ENCODE measurements at places on chromosomes 1 and 21.

GRCh38 chr1:156709757-156710489 lies 4.5 kb upstream of the CRABP2 start:
- H3K36me3 ChIP-seq, result no peaks in the 10 kb centered on the region
- H3K27me3 ChIP-seq, result no peaks in the 10 kb centered on the region
- DNase-seq, result no peak
- H3K4me1 ChIP-seq, result peaks cover 69% of the 10 kb centered on the region

GRCh38 chr1:226023735-226024134 lies 24.6 kb upstream of the SDE2 start:
- no peak overlapping the region for H3K4me3 ChIP-seq
- no peaks in the 10 kb centered on the region for H3K4me1 ChIP-seq
- DNase-seq, result no peak
- no peaks in the 10 kb centered on the region for H3K27me3 ChIP-seq
- H3K27ac ChIP-seq, result no peak overlapping the region

- H3K4me1 ChIP-seq, result no peaks in the 10 kb centered on the region
- H3K36me3 ChIP-seq, result no peaks in the 10 kb centered on the region
- DNase-seq, result no peak
- H3K4me3 ChIP-seq, result no peak overlapping the region
Observed at GRCh38 chr1:47190509-47190855, 646 bp upstream of the PDZK1IP1 start.

GRCh38 chr1:73659136-73659535 lies 538.8 kb downstream of the LRRIQ3 start:
- no peak for DNase-seq
- H3K36me3 ChIP-seq, result no peaks in the 10 kb centered on the region
- H3K4me1 ChIP-seq, result no peaks in the 10 kb centered on the region
- H3K27me3 ChIP-seq, result no peaks in the 10 kb centered on the region
- H3K27ac ChIP-seq, result no peak overlapping the region

- H3K36me3 ChIP-seq, result peaks cover 51% of the 10 kb centered on the region
- peaks cover 19% of the 10 kb centered on the region for H3K4me1 ChIP-seq
- no peaks in the 10 kb centered on the region for H3K27me3 ChIP-seq
- DNase-seq, result no peak
- H3K27ac ChIP-seq, result peak overlapping the region; percentile 80
Observed at GRCh38 chr1:154263465-154264332, 8.7 kb upstream of the HAX1 start.

DNA sequence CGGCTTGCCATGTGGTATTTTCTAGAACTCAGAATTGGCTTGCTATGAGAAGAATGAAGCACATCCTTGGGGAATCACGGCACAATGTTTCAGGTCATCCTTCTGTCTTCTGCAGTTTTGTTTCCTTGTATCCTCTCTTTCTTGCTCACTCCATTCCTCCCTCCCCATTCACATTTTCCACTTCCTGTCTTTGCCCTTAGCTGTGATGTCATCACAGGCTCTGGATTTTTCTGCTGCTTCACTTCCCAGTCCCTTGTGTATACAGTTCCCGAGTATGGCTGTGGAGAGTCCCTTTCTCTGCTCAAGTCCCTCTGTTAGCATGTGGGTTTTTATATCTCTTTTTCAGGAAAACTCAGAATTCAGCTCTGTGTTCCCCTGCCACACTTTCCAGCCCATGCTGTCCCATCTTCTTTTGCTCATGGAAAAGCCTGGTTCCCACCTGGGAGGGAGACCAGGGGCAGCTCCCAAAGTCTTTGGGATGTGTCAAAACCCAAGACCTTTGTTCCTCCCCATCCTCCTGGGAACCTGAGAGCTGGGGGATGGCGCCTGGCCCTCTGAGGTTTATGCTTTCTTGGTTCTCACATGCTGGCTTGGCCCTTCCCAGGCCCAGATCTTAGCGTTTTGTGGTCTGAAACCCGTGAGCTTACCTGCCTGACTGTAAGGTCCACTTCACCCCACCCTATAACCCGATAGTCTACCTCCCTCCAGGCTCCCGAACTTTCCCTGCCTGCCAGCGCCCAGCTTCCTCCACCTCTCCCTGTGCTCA lies 4.8 kb upstream of the RGS16 start:
- no peaks in the 10 kb centered on the region for H3K36me3 ChIP-seq
- H3K4me1 ChIP-seq, result no peaks in the 10 kb centered on the region

DNA sequence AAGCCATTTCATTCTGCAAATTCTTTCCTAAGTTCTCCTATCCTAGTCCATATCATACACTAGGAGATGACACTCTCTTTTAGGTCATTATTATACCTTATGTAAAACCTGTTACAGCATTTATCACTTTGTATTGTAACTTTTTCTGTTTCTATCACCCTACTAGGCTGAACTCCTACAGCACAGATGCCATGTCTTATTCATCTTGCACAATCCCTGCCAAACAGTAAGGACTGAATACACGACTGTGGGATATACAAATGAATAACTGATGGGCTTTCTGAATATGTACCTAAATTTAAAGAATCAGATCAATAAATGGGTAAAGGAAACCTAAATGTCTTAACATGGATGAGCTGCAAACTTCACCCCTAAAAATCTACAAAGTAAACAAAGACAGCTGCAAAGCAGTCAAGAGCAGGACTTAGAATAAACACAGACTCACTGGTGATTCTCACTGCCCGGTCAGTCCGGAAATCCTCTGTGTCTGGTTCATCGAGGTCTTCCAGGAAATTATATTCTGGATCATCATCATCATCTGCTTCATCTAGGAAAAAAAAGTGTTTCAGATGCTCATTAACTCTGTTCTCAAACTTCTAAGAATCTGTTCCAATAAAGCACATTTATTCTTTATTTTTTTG lies 62.3 kb downstream of the GON4L start:
- H3K27me3 ChIP-seq, result no peaks in the 10 kb centered on the region
- H3K4me3 ChIP-seq, result no peak overlapping the region
- no peak overlapping the region for H3K27ac ChIP-seq
- no peaks in the 10 kb centered on the region for H3K4me1 ChIP-seq
- peaks cover 26% of the 10 kb centered on the region for H3K36me3 ChIP-seq
- DNase-seq, result no peak

DNA sequence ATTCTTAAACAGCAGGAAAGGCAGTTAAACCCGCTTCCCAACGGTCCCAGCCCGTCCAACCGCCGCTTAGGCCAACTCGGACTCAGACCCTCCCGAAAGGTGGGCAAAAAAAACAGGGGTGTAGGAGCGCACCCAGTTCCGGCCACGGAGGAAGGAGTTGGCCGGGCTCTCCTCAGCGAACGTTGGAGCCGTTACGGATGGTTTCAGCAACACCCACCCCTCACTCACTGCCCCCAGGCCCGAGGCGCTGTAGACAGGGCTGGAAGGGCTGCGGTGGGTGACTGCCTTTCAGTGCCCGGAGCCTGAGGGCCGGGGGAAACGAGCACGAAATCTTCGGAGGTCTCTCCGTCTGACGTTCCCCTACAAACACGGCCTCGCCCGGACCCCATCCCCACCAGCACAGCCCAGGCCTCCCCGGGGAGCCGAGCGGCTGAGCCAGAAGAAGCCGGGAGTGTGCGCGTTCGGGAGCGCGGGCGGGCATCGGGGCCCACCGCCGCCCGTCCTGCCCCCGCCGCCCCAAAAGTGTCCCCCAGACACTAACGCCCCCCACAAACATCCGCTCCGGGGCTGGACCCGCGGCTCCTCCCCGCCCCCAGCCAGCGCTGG lies 1.3 kb downstream of the KDM5B start:
- peak overlapping the region; percentile 93 for H3K4me3 ChIP-seq
- peaks cover 27% of the 10 kb centered on the region for H3K4me1 ChIP-seq
- H3K36me3 ChIP-seq, result no peaks in the 10 kb centered on the region
- no peak for DNase-seq
- peak overlapping the region; percentile 90 for H3K27ac ChIP-seq

DNA sequence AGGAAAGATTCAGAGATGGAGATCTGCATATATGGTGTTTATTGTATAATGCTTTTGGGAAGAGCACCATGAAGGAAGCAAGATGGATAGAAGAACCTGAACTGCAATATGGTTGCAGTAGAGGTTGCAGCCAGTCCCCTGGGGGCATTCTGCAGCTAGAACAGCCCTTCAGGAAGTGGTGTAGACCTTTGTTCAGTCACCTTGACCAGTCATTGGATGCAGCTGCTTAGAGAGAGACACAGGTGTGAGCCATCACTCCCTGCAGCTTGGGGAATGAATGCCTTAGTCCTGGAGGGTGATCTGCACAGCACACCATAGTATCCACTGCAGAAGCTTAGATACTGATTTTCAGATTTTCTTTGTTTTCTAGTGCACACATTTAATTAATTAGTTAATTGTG lies 42.3 kb downstream of the NEK7 start:
- H3K27me3 ChIP-seq, result no peaks in the 10 kb centered on the region
- no peak overlapping the region for H3K27ac ChIP-seq
- H3K4me1 ChIP-seq, result peaks cover 19% of the 10 kb centered on the region

GRCh38 chr1:29542548-29542947 lies 306.2 kb downstream of the PTPRU start:
- no peaks in the 10 kb centered on the region for H3K4me1 ChIP-seq
- DNase-seq, result no peak
- no peak overlapping the region for H3K4me3 ChIP-seq
- no peaks in the 10 kb centered on the region for H3K27me3 ChIP-seq
- no peak overlapping the region for H3K27ac ChIP-seq
- H3K36me3 ChIP-seq, result no peaks in the 10 kb centered on the region

DNA sequence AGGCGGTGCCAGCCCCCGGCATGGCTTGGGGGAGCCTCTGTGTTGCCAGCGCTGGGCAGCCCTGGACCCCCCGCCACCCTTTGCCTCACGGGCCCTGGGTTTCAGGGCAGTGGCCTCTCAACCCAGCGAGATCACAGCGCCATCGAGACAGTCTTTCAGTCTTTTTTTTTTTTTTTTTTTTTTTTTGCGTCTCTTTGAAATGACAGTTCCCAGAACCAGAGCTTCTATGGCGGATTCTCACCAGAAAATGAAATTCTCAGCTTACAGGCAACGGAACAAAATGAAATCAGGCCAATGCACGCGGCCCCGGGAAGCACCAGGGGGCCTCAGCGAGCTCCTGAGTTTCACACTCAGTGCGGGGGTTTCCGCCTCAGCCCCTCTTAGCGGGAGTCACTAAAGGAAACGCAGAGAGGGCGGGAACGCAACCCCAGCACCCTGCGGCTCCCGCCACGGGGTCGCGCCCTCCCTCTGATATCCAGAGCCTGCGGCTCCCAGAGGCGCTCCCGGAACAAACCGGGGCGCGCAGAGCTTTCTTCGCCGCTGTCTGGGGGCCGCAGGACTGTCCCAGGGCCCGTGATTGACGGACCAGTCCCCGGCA lies 8.0 kb upstream of the COL6A1 start:
- no peak overlapping the region for H3K27ac ChIP-seq
- peaks cover 26% of the 10 kb centered on the region for H3K27me3 ChIP-seq
- DNase-seq, result peak; percentile 93
- peak overlapping the region; percentile 34 for H3K4me3 ChIP-seq
- peaks cover 31% of the 10 kb centered on the region for H3K4me1 ChIP-seq

- H3K27ac ChIP-seq, result peak overlapping the region; percentile 59
- H3K4me3 ChIP-seq, result no peak overlapping the region
- H3K4me1 ChIP-seq, result peaks cover 62% of the 10 kb centered on the region
Observed at GRCh38 chr1:203152158-203153034, 23.2 kb downstream of the MYBPH start.

DNA sequence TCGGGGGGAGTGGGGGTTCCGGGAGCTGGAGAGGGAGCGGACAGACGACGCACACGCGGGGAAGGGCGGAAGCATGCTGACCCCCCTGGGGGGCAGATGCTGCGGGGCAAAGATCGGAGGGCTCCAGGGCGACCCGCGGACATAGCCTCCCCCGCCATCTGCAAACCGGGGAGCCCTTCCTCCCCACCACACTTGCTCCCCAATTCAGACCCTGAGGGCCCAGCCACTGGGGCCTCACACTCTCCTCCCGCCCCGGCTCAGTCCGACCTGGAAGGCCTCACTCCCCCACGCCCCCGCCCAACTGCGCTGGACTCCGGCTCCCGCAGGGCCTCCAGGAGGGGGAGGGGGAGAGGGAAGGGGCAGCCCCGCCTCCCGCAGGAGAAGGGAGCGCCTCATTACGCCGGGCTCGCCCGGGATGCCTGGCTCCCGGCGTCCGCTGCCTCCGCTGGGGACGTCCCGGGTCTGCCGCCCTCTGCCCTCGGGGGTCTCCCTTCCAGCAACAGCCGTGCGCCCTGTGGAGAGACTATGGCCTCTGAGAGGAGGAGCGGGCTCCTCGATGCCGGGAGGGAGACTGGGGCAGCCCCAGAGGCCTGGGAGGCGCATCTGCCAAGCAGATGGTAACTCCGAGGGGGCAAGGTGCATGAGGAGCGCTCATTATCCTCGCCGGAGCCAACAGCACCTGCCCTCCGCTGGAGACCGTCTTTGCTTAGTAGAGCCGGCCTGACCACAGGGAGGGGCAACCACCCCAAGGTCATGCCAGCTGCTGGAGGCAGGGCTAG lies 636 bp upstream of the CAMK2N1 start:
- peaks cover 99% of the 10 kb centered on the region for H3K27me3 ChIP-seq
- no peak overlapping the region for H3K27ac ChIP-seq
- no peaks in the 10 kb centered on the region for H3K4me1 ChIP-seq
- peak overlapping the region; percentile 75 for H3K4me3 ChIP-seq
- DNase-seq, result peak; percentile 80

DNA sequence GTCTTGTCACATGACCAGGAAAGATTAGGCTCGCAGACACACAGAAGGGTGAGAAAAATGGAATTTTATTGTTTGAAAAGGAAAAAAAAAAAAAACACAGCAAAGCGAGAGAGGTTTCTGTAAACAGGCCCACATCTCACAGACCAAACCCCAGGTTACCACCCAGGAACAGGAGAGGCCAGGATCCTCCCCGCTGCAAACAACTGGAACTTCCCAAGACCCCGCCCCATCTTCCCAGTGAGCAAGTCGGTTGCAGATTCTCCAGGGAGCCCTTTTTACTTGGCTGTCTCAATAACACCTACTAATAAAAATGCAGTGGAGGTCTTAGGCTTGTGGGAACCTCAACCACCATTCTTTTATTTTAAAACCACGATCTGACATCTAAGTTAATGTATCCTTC lies 84.7 kb upstream of the ETS2 start:
- no peak overlapping the region for H3K4me3 ChIP-seq
- H3K4me1 ChIP-seq, result peaks cover 3% of the 10 kb centered on the region
- H3K36me3 ChIP-seq, result no peaks in the 10 kb centered on the region
- no peak overlapping the region for H3K27ac ChIP-seq
- DNase-seq, result no peak

Data from cardiac muscle cell (in vitro differentiated cells and primary cell).